ENCODE measurements at places on chromosomes 1 and 21.

GRCh38 chr1:110004583-110004982, 20.0 kb downstream of the AHCYL1 start:
- H3K4me1 ChIP-seq: peaks cover 26% of the 10 kb centered on the region
- H3K36me3 ChIP-seq: peaks cover 14% of the 10 kb centered on the region
- no peak for DNase-seq
- H3K4me3 ChIP-seq: no peak overlapping the region
- no peaks in the 10 kb centered on the region for H3K27me3 ChIP-seq

GRCh38 chr1:8789314-8790214, 27.9 kb downstream of the RERE start:
- DNase-seq: no peak
- no peaks in the 10 kb centered on the region for H3K27me3 ChIP-seq
- H3K4me3 ChIP-seq: no peak overlapping the region
- no peaks in the 10 kb centered on the region for H3K36me3 ChIP-seq
- H3K4me1 ChIP-seq: no peaks in the 10 kb centered on the region
- no peak overlapping the region for H3K27ac ChIP-seq

DNA sequence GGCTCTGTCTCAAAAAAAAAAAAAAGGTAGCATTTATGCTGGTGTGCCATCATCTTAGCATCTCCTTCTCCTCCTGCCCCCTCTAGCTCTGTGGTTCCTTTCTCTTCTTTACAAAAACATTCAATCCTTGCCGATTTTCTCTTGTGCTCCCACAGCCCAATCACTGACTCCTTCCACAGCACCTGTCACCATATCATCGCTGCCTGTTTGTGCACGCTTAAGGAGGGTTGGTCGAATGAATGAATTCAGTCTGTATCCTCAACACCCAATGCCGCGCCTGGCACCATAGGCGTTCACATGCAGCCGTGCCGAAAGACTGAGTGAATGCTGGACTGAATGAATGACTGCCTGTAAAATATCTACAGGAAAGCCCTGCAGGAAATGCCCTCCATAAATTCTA, 7.9 kb downstream of the RNU5D-1 start:
- no peaks in the 10 kb centered on the region for H3K4me1 ChIP-seq
- DNase-seq: no peak
- H3K27me3 ChIP-seq: no peaks in the 10 kb centered on the region
- H3K4me3 ChIP-seq: no peak overlapping the region

DNA sequence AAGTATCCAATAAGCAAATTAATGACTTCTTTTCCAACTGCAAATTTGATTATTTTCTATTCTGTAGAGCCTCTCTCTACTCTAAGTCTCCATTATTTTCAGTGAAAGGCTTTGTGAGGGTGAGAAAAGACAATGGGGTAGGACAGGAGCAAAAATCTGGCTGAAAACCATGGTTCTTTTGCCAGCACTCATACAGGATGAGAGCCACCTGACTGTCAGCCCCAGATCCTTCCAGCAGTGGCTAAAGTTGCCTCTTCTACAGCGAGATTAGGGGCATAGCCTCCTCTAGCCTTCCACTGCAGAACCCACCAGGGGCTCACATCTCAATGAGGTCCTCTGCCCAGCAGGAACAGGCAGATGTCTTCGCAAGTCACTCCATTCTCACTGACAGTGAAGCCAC, 23.7 kb downstream of the NMNAT2 start:
- no peaks in the 10 kb centered on the region for H3K36me3 ChIP-seq
- H3K27ac ChIP-seq: no peak overlapping the region
- no peak for DNase-seq
- H3K27me3 ChIP-seq: no peaks in the 10 kb centered on the region

DNA sequence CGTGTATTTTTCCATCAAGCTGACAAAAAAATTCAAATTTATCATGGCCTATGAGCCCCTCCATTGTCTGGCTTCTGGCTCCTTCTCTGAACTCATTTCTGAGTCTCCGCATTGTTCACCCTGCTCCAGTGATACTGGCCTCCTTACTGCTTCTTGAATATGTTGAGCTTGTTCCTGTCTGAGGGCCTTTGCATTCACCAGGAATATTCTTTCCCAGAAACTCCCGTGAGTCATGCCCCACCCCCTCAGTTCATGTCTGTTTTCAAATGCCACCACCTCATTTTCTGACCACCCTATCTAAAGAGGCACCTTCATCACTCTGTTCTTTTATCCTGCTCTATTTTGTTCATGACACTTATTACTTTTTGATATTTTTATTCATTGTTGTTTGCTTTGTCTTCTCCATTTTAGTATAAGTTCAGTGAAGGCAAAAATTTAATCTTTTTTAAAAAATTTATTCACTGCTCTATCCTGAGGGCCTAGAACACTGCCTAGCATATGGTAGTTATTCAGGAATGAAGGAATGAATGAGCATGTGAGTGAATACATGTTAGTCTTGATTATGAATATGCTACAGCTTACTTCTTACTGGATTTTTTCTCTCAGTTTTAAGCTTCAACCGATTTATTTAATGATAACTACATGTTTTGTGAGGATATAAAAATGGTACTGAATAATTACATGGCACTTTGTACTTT, 140.4 kb upstream of the C1orf105 start:
- H3K27me3 ChIP-seq: no peaks in the 10 kb centered on the region
- no peaks in the 10 kb centered on the region for H3K4me1 ChIP-seq
- no peak overlapping the region for H3K4me3 ChIP-seq
- H3K27ac ChIP-seq: peak overlapping the region; percentile 72

DNA sequence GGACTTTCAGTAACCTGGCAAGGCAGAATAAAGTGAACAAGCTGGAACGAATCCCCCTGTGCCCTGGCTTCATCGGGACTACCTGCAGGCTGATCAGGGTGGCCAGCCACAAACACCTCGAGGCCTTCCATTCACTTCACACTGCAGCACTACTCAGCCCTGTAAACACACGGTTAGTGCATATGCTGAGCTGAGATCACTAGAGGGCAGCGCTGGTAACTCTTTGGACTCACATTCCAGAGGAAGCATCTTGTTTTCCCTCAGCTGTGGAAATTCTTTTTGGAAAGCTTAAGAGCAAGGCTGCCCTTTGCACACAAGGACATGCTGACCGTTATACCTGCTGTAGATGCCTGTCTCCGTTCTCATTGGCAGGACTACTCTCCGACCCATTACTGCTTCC, 32.1 kb downstream of the PCSK9 start:
- H3K27me3 ChIP-seq: no peaks in the 10 kb centered on the region
- peaks cover 88% of the 10 kb centered on the region for H3K36me3 ChIP-seq
- peaks cover 8% of the 10 kb centered on the region for H3K4me1 ChIP-seq
- peak; percentile 53 for DNase-seq

- H3K36me3 ChIP-seq: no peaks in the 10 kb centered on the region
- no peaks in the 10 kb centered on the region for H3K4me1 ChIP-seq
- no peaks in the 10 kb centered on the region for H3K27me3 ChIP-seq
- no peak overlapping the region for H3K27ac ChIP-seq
- H3K4me3 ChIP-seq: no peak overlapping the region
Observed at GRCh38 chr1:2143814-2144500, 50.6 kb downstream of the FAAP20 start.

- no peaks in the 10 kb centered on the region for H3K27me3 ChIP-seq
- H3K4me3 ChIP-seq: no peak overlapping the region
- DNase-seq: peak; percentile 30
- H3K4me1 ChIP-seq: no peaks in the 10 kb centered on the region
- H3K27ac ChIP-seq: no peak overlapping the region
Observed at GRCh38 chr1:114208714-114209113, 55.0 kb upstream of the SYT6 start.

- no peaks in the 10 kb centered on the region for H3K36me3 ChIP-seq
- DNase-seq: no peak
- no peaks in the 10 kb centered on the region for H3K4me1 ChIP-seq
Observed at GRCh38 chr1:87123610-87124009, 205.1 kb upstream of the LMO4 start.

Measured in SK-N-SH (cell line).